Suppressor macrophage (primary cell): ENCODE measurements at places on chromosomes 6 and 20.
A peak's percentile ranks its signal among the peaks of the same experiment; 100 is the strongest.

GRCh38 chr6:150153905-150154492 is 11.2 kb downstream of the PPP1R14C start:
- DNase-seq: no peak

DNA sequence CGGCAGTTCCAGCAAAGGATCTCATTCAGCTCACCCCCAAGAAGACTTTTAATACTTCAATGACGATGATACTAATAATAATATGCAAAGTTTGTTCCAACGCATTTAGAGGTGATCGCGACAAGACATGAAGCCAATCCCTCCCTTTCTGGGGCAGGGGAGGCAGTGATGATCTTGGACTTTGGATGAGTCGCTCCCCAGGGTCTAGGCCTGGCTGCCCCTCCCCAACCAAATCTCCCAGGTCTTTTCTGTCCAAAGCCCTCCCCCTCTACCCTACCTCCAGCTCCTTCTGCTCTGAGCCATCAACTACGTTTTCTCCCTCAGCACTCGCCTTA is 33.9 kb downstream of the HLA-A start:
- no peak for DNase-seq

- DNase-seq: no peak
Measured at GRCh38 chr20:44219170-44219730, 8.7 kb upstream of the OSER1 start.

DNA sequence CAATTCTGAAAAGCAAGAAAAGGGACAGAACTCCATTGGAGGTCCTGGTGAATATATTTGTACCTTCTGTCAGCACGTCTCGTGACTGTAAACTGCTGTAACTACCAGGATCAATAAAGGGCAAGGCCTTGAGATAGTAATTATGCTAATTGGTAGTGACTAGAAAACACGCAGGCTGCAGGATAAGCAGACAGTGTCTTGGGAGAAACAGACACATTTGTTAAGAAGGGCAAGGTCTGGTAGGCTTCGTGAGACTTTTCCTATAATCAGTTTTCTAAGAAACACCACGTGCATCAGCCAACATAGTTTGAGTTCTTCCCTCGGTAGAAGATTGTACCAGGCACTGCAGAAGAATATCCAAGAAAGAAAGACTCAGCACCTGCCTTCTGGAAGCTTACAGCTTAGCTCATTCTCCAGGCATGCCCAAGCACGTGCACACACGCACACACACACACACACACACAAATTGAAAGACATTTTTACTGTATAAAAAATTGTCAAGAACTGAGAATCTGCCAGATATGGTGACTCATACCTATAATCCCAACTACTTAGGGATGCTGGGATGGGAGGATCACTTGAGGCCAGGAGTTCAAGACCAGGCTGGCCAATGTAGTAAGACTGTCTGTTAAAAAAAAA is 167.0 kb upstream of the SASH1 start:
- DNase-seq: no peak

DNA sequence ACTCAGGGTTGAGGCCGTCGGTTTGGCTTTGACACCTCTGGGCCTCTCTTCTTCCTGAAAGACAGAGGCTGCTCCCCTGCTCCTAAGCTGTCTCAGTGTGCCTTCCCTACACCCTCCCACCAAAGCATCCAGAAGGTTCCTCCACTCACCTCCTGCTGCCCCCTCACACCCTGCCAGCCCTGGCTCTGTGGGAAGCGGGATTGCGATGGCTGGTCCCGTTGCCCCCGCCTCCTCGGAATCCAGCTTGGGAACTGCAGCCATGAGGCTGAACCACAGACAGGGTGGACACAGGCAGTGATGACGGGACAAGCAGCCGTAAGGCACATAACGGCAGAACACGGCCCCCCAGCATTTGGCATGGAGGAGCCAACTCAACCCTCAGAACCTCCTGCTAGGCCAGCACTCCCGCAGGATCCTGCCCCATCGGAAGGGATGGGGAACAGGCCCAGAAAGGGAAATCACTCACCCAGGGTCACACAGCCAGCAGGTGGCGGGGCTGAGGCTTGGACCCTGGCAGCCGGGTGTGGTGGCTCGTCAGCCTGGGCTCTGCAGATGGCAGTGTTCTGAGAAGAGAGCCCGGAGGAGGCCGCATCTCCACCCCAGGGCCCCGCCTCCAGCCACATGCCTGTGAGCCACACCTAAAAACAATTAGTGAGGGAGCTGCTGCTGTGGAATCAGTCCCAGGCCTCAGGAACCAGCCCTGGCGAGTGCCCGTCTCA is 139.6 kb downstream of the PHACTR3 start:
- peak; percentile 48 for DNase-seq

DNA sequence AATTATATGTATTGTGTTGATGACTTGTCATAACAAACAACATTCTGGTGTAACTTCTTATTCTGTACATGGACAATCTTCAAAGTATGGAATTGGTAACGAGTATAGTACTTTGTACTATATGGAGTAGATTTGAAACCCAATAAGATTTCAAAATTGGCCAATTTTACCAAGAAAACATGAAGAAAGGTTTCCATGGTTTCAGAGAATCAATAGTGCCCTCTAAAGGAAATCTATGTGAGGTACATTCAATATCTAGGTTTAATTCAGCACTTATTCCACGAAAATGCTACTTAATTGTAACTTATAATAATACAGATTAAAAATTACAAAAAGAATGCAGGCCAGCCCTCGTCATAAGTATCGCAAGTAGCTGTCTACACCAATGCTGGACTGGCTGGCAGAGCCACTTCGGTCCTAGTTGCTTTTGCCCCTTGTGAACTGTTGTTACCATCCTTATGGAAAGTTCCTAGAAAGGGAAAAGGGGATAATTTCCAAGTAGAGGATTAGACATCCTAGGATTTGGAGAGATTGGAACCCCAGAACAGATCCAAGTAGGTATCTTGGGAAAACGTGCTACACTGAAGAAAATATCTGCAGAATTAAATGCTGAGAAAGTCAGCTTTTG is 70.9 kb downstream of the LCA5 start:
- DNase-seq: no peak

GRCh38 chr20:4119854-4120209 is 104.5 kb upstream of the RNF24 start:
- DNase-seq: no peak

- no peak for DNase-seq
Measured at GRCh38 chr6:7532821-7533220, 8.7 kb upstream of the DSP start.

- DNase-seq: no peak
Measured at GRCh38 chr20:24798930-24799705, 150.0 kb upstream of the CST7 start.

DNA sequence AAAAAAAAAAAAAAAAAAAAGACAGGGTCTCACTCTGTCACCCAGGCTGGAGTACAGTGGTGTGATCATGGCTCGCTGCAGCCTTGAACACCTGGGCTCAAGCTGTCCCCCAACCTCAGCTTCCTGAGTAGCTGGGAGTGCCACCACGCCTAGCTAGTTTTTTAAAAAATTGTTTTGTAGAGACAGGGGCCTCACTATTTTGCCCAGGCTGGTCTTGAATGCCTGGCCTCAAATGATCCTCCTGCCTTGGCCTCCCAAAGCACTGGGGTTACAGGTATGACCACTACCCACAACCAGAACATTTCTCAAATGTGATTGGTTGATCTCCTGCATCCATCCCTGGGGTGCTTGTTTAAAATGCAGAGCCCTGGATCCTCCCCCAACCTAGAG is 5.6 kb upstream of the RBCK1 start:
- no peak for DNase-seq

GRCh38 chr6:42468273-42468672 is 16.5 kb upstream of the TRERF1 start:
- no peak for DNase-seq

DNA sequence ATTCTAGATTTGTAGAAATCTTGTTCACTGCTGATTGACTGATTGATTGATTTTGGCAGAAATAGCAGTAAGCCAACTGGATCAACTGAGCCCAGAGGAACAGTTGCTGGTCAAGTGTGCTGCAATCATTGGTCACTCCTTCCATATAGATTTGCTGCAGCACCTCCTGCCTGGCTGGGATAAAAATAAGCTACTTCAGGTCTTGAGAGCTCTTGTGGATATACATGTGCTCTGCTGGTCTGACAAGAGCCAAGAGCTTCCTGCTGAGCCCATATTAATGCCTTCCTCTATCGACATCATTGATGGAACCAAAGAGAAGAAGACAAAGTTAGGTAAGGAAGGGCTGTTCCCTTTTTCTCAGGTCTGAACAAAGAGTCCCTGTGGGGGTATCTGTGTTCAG is 31.2 kb downstream of the TREML1 start:
- no peak for DNase-seq

- no peak for DNase-seq
Measured at GRCh38 chr20:8246716-8247115, 114.7 kb downstream of the PLCB1 start.

DNA sequence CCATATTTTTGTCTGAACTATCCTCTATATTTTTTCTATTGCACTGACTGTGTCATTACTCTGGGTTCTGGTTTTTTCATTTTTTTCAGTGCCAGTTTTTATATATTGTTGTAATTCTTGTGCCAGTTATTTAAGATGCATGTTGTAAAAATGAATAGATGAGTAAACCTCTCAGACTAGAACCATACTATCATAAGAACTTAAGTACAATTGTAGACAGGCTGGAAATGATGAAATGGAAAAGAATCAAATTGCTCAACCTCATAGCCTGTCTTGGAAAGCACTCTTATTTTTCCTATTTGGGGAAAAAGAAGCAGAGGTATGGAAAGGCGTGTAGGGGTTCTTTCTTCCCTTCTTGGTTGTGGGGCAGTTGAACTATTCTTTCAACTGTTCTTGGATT is 30.2 kb downstream of the PANK2 start:
- no peak for DNase-seq

DNA sequence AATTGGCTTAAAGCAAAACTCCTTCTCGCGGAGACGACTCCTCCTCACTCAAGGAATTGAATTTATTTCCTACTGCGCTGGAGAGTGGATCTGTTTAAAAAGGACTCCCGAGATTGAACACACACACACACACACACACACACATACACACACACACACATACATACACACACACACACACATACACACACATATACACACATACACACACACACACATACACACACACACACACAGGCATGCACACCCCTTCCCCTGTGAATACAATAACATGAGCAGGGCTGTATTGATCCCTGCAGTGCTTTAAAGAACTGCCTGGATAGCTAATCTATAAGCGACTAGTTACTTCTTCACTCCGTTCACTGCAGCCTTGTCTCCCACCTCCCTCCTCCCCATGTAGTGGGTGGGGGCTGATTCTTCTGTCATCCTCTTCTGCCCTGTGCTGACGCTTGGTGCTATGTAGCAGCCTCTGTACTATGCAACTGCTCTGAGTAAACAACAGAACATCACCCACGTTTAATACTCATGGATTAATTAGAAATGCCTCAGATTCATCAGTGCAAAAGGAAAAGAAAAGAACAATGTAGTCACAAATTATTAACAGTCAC is 549.0 kb downstream of the CDH26 start:
- no peak for DNase-seq

DNA sequence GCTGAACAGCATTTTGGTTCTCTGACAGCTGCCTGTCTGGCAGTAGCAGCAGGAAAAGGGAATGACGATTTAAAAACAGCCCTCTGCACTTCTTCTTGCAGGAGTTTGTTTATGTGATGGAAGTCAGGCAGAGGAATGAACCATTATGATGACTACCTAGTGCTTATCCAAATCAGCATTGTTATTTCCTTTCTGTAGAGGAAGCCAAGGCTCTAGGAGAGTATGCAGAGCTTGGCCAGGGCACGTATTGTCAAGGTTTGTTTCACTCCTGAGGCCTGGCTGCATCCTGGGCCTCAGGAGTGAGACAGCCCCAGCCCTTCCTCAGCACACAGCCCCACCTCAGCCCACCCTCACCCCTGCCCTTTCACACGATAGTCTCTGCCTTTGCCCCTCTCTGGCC is 68.5 kb downstream of the FAM229B start:
- no peak for DNase-seq

- no peak for DNase-seq
Measured at GRCh38 chr6:108118359-108118724, 43.8 kb upstream of the OSTM1 start.

GRCh38 chr20:42530855-42531448 is 658.8 kb downstream of the PTPRT start:
- DNase-seq: peak; percentile 23

GRCh38 chr6:84508981-84509380 is 255.4 kb downstream of the TBX18 start:
- DNase-seq: no peak

GRCh38 chr6:129485746-129486145 is 224.2 kb downstream of the ARHGAP18 start:
- no peak for DNase-seq

DNA sequence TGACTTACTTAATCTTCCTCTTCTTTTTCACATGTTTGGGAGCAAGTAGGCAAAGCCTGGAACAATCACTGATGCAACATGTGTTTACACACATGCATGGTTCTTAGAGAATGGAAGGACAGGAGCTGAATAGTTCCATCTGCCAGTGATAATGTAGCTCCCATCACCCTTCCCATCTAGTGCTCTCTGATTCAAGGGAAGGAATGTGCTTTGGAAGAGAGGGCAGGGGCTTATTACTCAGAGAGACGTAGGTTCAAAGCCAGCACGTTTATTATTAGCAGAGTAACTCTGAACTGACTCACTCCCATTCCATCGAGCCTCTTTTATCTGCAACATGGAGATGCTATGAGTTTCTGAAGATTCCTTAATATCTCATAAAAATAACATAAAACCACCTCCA is 211.9 kb downstream of the GMPR start:
- no peak for DNase-seq

- no peak for DNase-seq
Measured at GRCh38 chr6:114334237-114334636, 8.6 kb downstream of the HS3ST5 start.

DNA sequence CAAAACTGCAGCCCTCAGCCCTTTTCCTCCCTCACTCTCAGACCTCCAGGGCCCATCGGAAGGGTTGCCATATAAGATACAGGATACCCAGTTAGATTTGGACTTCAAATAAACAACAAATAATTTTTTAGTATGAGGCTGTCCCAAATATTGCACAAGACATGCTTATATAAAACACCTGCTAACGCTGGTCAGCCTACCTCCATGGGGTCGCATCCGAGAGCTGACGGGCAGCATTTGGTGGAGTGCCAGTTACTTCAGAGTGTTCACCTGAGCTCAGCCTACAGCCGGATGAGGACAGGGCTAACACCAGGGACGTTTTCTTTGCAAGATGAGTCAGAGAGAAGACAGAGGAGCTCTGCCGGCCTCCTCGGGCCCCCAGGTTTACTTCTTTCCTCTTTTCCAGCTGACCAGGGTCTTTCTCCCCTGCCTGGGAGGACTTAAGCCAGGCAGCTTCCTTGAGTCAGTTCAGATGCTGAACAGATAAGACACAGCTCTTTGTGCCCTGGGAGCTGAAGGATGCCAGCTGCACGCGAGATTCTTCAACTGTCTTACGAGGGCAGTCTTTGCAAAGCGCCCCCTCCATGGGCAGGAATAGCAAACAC is 141.2 kb upstream of the KCNG1 start:
- no peak for DNase-seq
